ENCODE measurements at places on chromosomes 5 and 9.
A peak's percentile ranks its signal among the peaks of the same experiment; 100 is the strongest.

GRCh38 chr5:65086234-65086890 lies 317.6 kb downstream of the CWC27 start:
- DNase-seq, result no peak

DNA sequence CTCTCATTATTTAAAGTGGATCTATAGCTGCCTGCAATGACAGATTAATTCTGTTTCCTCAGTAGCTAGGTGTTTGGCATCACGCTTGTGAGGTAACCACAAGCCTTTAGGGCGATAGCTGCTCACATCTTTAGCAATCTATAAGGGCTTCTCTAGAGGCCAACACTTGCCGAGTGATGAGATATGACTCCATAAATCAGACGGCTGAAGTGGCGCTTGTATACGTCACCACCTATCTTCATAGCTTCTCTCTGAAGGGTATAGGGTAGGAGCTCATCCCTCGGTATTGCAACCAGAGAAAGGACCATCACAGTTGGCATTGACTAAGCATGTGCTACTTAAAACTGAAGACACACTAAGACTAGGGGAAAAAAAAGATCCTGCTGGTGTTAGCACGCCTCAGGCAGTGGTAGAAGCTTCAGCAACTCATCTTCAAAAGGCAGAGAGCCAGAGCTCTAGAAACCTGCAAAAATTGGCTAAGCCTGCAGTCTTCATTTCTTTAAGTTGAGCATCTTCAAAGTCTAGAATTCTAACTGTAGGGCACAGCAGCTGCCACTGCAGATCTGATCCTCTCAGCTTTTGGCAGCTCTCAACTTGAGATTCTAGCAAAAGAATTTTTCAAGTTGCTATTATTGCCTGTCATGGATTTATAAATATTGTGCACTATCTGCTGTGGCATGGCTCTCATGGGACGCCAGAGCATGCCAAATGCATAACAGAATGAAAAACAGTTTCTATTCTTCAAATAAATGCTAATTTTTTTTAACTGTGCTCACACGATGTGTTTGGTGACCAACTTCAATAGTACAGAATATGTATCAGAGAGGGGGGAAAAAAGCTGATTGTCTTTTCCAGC lies 37.5 kb downstream of the PSMB7 start:
- DNase-seq, result no peak

DNA sequence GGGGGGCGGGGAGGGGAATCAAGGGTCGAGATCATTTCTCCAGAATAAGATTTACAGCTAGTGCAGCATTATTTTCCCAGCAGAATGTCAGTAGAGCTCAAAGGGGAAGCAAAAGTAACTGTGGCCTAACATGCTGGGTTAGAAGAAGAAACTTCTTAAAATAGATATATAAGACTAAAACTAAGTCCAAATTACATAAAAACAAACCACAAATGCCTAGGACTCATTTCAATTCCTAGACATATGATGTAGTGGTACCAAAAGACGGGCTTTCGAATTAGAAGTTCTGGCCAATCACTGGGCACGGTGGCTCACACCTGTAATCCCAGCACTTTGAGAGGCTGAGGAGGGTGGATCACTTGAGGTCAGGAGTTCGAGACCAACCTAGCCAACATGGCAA lies 20.8 kb upstream of the MELK start:
- no peak for DNase-seq

- no peak for DNase-seq
Measured at GRCh38 chr9:87464110-87464991, 33.3 kb upstream of the DAPK1 start.

DNA sequence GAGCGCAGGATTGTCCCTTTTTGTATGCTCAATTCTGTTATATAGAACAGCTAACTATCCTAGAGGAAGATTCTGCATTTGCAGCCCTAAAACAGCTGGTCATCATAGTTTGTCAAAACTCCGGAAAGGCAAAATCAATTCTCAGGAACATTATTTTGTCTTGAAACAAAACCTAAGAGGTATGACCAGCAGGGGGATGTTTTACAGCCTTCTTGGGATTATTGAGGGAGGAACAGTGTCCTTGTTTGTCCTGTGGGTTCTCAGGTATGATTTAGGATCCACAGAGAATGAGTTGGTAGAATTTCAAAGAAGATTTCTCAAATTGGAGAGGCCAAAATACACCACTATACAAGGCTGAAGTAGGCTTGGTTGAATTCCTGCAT lies 136.4 kb downstream of the ZSWIM6 start:
- no peak for DNase-seq

DNA sequence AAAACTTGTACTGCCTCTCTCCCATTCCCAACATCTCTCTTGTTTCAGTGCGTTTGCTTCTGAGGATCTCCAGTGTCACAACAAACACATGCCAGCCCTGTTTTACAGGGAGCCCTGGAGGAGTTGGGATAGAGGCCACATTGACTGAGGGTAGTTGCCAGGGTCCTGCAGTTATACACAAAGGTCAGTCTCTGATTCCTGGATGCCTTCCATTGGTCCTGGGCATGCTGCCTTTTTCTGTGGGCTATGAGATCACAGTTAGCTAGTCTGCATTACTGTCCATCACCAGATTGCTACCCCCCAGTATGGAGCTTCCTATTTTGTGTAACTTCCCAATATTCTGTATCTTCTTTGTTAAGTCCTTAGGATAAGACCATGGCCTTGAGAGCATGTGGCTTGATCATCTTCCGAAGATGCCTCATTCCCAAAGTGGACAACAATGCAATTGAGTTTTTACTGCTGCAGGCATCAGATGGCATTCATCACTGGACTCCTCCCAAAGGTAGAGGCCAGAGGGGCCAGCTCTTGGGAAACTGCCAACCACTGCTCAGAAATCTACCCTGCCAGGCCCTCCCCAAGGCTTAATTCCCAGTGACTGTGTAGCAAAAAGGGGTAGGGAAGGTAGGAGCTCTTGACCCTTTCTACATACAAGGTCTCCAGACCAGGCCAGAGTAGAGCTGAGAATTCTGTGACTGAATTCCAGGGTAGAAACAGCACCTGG lies 9.5 kb downstream of the NUDT2 start:
- peak; percentile 46 for DNase-seq

DNA sequence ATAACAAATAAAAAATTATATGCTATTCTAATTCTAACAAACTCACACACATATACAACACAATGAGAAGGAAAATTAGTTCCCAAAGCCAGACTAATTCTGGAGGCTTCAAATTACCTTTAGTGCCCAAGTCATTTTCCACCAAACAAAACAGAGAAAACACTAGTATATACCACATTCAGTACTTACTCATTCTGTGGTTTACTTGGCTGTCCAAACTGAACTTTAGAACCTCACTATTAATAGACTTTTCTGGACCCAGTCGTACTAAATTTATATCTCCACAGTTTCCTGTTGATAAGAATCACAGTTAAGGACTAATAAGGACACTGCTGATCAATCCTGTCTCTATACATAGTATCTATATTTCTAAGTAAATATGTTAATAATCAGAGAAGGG lies 66.4 kb downstream of the SETX start:
- no peak for DNase-seq

GRCh38 chr9:132144708-132145365 lies 17.0 kb upstream of the NTNG2 start:
- no peak for DNase-seq

GRCh38 chr5:594226-594860 lies 17.8 kb upstream of the CEP72 start:
- DNase-seq, result no peak

- no peak for DNase-seq
Measured at GRCh38 chr5:178433273-178433775, 156.9 kb downstream of the COL23A1 start.

- DNase-seq, result no peak
Measured at GRCh38 chr5:39264528-39264927, 45.2 kb upstream of the FYB1 start.

GRCh38 chr5:173018358-173018757 lies 34.8 kb downstream of the ATP6V0E1 start:
- DNase-seq, result no peak

- DNase-seq, result no peak
Measured at GRCh38 chr5:65790371-65791163, 68.6 kb downstream of the NLN start.

DNA sequence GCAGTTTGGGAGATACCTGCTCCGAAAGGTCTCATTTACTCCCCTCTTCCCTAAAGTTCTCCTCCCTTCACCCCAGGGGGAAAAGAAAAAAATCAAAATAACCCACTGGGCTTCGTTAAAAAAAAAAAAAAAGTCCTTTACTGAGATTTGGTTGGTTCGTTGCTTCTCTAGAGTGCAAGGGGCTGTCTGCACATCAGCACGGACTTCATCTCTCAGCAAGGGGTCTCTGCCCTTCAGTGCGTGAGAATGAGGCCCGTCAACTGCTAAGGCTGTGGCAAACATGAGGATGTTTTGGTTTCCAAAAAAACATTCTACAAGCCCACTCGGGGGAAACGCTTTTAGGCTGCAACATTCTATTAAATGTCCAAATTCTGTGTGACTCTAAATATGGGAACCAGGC lies 10.0 kb downstream of the BARHL1 start:
- DNase-seq, result no peak

DNA sequence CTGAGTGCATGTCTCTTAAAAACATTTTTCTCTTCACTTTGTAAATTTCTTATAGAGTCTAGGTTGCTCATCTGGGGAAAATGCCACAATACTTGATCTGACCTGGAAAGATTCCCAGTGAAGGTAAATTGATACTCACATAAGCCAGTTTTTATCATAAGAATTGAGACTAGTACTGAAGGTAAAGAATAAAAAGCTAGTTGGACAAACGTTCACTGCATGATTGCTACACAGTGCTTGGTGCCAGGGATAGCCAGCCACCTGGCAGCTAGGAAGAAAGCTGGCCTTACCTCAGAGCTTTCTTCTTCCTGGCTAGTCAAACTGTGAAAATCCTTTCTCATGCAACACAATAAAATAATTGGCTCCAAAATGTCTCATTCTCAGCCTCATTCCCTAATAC lies 77.1 kb downstream of the MUSK start:
- DNase-seq, result no peak

DNA sequence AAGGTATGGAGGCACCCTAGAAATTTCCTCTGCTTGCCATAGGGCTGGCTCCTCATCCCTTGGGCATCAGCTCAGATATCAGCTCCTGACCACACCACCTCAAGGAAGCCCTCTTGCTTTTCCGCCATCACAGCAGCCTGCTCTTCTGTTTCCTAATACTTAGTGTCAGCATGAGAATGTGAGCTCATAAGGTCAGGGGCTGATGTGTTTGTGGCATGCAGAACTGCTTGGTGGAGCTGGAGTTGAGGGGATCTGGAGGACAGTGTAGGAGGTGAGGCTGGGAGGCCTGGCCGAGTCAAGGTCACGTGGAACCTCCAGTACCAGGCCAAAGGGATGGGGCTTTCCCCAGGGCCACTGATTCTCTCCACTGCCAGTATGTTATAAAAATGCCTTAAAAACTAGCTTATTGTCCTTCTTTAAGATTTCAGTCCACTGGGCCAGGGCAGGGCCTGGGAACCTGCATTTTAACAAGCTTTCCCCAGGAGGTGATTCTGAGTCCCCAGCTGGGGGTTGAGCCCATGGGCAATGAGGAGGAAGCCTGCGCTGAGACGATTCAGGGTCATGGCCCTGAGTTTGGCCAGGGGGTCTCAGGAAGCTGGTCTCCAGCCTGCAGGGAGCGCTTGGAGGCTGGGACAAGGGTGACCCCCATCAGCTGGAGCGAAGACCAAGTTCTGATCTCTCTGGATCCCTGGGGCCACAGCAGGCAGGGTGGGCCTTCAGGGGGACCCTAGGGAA lies 28.6 kb downstream of the DAB2IP start:
- no peak for DNase-seq

DNA sequence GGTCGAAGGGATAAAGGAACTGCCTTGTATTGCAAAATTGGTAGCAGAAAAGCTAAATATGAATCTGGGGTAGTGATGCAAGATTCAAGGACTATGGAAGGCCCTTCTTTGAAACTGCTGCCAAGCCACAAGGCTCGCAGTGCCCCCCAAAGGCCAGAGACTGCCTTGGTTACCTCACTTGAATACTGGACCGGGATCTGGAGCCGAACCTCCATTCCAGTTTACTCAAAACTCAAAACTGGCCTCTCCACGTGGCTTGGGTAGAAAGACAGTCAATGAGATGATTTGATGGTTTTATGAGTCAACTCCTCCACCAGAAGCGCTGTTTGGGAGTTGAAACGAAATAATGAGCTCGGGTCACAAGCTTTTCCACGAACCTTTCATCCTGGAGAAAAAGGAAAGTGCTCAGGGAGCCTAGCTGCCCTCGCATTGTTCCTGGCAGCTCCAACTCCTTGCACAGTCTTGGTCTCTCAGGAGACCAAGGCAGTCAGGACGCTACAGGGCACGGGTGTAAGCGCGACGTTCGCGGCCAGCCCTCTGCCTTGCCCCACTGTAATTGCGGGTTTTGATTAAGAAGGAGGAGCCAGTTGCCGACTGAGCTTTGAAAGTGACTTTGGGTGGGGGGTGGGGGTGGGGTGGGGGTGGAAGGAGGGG lies 2.8 kb downstream of the ST8SIA4 start:
- no peak for DNase-seq

- no peak for DNase-seq
Measured at GRCh38 chr5:67799732-67800234, 415.8 kb upstream of the PIK3R1 start.

DNA sequence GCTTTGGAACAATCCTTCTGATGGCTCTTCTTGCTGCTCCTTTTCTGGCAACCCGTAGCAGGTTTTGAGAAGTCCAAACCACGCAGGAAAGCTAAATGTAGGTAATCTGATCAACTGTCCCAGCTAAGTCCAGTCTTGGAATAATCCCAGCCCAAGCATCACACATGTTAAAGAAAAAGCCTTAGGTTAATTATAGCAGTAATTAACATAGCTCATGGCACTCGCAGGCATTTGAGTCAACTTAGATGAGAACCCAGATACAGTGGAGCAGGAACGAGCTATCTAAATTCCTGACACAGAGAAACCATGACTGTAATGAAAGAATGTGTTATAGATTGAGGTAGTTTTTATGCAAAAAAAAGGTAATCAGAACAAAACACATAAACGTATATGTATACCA lies 844.8 kb downstream of the CDH9 start:
- no peak for DNase-seq

GRCh38 chr5:79922626-79923025 lies 68.4 kb downstream of the MTX3 start:
- no peak for DNase-seq

DNA sequence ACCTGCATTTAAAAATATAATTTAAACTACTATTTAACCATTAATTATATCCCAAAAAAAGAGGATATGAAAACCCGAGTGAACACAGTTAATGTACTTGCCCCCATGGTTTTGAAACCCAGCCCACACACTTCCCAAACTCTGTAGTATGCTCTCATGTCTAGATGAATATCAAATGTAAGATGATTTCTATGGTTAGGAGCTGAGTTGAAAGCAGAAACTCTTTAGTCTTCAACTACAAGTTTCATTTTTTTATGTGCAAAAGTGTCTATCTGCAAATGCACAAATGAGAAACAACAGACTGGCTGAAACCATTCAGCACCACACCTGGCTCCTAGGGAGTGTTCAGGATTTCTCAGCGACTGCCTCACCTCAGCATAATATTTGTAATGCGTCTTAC lies 183.3 kb downstream of the SEMA5A start:
- no peak for DNase-seq
